ENCODE measurements at places on chromosomes 1 and 21.

DNA sequence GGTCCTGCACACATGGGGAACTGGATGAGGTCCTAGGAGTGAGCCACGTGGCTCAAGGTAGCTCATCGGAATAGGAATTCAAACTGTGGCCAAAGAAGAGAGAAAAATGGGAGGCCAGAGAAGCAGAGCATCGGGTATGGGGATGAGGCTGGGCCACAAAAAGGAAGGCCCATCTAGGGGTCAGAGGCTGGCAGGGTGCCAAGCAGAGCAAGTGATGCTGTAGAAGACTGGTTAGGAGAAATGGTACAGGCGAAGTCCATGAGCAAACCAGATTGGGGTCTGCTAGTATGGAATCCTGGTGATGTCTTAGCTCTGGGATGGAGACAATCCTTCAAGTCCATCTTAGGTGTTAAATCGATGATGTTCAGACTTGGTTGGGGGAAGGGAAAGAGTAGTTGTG, 68.0 kb downstream of the TEX35 start:
- DNase-seq: no peak

- DNase-seq: no peak
Measured at GRCh38 chr21:36709030-36709867, 10.3 kb downstream of the SIM2 start.

DNA sequence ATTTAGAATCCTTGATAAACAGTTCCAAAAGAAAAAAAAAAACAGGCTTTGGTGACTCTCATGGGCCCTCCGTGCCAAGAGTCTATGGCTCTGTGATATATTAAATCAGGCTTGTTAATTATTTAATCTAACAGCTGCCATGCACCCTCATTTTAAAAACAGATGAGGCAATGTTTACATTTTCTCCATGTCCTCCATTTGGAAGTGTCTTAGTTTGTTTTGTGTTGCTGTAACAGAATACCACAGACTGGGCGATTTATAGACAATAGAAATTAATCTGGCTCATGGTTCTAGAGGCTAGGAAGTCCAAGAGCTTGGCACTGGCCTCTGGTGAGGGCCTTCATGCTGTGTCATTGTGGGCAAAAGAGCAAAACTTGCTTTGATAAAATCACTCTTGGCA, 58.0 kb downstream of the B3GALT5 start:
- DNase-seq: no peak

DNA sequence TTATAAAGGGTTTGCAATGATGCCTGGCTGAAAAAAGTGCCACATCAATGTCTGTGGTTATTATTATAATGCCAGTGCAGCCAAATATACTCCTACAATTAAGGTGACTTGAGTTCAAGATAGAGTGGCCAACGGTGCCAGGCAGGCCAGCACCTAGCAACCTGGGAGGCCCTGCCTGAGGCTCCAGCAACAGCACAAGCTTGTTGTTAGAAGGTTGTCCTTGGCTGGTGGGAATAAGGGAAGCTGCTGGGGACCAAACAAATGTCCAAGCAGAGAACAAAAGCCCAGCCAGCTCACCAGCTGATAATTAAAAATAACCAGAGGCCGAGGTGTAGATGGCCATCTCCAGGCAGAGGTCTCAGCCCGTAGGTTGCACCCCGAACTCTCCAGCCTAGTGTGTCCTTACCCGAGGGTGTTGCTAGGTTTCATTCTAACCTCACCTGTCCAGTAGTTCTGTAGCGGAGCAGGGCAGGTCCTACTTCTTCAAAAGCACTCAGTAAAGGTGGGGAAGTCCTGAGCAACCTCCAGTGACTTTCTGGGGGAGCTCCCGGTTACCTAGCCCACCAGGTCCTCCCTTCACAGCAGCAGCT, 1.9 kb downstream of the TMPRSS2 start:
- no peak for DNase-seq

DNA sequence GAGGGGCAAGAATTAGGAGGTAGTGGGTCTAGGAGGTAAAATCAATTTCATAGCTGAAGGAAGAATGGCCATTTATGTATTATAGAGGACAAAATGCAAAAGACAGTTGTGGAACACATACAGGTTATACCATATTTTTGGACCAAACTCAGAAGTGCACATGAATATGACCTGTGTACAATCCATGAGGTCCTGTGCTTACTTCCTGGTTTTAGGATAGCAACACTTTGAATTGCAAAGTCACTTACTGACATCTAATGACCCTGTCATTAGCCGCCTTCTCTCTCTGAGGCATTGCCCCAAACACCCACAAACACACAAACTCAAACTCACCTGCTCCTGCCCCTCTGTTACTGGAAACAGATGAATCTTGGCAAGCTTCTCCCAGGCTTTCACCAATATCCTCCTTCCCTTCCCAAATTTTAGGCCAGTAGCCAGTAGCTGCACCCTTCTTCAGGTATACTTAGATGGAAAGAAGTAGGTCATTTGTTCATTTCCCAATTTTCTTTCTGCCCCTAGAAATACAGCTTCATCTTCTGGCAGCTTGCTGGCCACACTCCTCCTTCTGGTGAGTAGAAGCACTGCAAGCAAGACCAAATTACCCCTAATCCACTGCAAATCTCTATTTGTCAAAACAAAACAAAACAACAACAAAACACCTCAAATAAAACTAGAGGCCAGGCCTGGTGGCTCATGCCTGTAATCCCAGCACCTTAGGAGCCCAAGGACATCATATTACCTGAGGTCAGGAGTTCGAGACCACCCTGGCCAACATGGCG, 13.7 kb upstream of the RPL5 start:
- DNase-seq: no peak

GRCh38 chr1:51839094-51839493, 39.4 kb downstream of the NRDC start:
- DNase-seq: no peak

- DNase-seq: no peak
Measured at GRCh38 chr1:209885403-209886218, 52.4 kb upstream of the SYT14 start.

GRCh38 chr1:14282707-14283106, 315.8 kb upstream of the KAZN start:
- no peak for DNase-seq

GRCh38 chr21:37748351-37748750, 167.9 kb downstream of the KCNJ6 start:
- no peak for DNase-seq

DNA sequence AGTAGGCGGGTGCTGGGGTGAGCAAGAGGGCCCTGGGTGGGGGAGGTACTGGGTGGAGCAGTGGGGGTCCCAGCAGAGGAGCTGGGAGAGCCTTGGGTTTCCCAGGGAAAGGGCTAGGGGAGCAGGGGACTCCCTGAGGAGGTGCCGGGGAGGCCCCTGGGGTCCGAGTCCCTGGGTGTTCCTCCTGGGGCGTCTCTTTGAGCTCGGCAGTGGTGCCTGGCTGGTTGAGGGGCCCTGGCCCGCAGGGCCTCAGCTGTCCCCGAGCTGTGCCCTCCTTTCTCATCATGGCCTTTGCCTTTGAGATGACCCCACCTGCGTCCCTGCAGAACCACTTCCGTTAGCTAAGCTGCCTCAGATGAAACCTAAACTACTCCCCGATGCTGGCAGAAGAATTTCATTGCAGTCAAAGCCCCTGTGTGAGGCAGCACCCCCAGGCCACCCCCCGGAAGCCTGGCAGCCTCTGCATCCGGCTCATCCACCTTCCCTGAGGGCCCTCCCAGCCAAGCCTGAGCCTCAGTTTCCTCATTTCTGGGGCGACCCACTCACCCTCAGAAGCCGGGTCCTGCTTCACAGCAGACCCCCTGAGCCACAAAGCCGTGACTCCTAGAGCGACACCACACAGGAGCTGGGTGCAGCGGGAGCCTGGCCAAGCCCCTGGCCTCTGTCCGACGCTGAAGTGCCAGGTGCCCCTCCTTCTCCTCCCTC, 43.5 kb upstream of the TRAPPC10 start:
- DNase-seq: no peak

DNA sequence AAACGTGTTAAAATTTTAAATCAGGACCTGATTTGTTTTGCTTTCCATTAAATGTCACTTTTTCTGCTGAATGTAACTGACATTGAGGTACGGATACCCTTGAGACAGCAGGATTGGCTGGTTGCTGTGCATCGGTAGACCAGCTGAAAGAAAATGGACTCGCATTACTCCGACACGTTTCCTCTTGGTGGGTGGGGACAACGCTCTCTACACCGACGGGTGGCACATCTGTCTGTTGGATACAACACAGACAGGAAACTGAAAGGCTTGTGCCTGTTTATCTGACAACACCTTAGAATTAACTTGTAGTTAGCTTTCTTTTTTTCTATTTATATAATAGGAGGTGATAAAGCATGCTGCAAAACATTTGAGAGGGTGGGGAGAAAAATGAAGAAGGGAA, 19.4 kb downstream of the PRPF38A start:
- no peak for DNase-seq

DNA sequence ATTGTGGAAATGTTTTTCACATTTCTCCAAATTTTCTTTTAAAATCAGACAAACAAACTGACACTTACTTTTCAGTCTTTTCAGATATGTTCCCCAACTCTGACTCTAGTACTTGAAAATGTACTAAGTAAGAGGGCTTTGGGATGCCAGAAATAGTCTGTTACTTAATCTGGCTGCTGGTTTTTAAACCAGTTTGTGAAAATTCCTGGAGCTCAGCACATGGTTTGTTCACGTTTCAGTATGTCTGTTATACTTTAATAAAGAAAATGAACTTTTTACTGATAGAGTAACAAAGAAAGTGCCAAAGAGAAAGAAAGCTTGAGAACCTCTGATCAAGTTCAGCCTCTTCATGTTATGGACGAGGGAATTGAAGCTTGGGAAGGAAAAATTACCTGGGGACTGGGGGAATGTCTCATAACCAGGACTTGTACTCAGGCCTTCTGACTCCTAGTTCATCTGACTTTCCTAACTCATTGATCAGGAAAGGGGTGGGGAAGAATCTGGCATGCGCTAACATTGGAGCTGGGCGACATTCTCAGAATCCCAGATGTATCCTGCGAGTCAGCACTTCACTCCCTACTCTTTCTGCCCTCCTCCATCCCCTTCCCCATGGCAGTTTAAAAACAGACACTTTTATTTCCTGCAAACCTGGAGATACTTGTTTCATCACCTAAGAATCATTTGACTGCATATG, 30.8 kb upstream of the DNAJC6 start:
- DNase-seq: no peak

DNA sequence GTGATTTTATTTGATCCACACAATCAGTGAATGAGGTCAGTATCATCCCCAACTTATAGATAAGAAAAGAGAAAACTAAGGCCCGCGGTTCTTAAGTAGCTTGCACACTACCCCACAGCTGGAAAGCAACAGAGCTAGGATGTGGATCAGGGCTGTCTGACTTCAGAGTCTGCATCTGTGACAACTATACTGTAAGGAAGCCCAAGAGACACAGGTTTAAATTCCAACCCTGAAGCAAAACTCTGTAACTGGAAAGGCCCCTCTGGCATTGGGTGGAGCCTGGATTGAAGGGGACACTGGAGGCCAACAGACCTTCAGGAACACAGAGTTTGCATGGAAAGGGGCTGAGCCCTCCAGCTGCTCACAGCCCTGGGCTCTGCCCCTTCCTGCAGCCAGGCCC, 40.2 kb downstream of the LGR6 start:
- no peak for DNase-seq

DNA sequence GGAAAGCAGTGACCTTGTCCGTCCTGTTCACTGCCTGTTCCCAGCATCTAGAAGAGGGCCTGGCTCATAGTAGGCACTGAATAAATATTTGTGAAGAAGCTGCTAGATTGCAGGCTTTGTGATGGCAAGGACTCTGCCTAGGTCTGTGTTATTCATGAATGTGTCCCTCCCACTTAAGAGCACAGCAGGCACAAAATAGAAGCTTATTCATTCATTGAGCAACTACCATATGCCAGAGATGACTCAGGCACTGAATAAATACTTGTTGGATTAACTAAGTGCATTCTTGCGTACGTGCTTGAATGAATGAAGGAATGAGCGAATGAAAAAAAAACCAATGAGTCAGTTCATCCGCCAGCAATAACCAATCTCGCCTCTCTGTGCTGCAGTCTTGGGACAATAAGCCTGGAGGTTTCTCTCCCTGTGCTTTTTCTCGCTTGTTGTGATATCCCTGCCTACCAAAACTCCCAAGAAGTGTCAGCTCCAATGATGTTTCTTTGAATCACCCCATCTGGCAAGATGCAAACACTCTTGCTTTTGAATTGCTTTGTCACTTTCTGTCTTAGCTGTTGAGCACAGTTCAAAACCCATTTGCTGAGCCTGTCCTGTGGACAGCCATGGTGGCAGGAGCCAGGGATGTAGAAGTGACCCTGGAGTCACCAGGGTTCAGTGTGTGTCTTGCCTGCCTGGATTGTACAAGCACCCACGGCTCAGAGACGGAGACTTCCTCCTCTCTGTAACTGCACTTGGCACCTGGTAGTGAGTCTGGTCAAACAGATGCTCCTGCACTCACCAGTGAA, 143.9 kb downstream of the KAZN start:
- no peak for DNase-seq

GRCh38 chr1:245180496-245181157, 25.8 kb downstream of the KIF26B start:
- DNase-seq: no peak

GRCh38 chr1:167298325-167298724, 77.6 kb downstream of the POU2F1 start:
- no peak for DNase-seq

DNA sequence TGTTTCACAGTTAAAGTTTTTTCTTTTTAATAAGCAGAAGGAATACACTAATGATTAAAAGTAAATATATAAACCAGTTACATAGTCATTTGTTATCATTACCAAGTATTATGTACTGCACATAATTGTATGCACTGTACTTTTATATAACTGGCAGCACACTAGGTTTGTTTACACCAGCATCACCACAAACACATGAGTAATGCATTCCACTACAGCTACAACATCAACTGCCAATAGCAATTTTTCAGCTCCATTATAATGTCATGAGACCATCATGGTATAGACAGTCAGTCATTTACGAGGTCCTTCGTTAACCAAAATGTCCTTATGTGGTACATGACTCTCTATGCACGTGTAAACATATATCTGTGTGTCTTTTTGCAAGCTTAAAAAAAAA, 35.2 kb downstream of the SCYL3 start:
- DNase-seq: no peak

- DNase-seq: no peak
Measured at GRCh38 chr1:195275710-195276109, 1332.5 kb downstream of the KCNT2 start.

GRCh38 chr1:109113590-109114341, at the start of gene ELAPOR1:
Gene ELAPOR1, plus strand, starts transcription at chr1:109114115. Its CDS starts 69 bp downstream, at chr1:109114184.
- no peak for DNase-seq

GRCh38 chr1:90707363-90707710, 9.8 kb downstream of the BARHL2 start:
- DNase-seq: no peak

- no peak for DNase-seq
Measured at GRCh38 chr1:5645135-5645399, 347.2 kb downstream of the NPHP4 start.

- no peak for DNase-seq
Measured at GRCh38 chr21:25501462-25501861, 105.8 kb downstream of the MRPL39 start.

GRCh38 chr1:2789164-2789985, 12.1 kb downstream of the TTC34 start:
- no peak for DNase-seq

DNA sequence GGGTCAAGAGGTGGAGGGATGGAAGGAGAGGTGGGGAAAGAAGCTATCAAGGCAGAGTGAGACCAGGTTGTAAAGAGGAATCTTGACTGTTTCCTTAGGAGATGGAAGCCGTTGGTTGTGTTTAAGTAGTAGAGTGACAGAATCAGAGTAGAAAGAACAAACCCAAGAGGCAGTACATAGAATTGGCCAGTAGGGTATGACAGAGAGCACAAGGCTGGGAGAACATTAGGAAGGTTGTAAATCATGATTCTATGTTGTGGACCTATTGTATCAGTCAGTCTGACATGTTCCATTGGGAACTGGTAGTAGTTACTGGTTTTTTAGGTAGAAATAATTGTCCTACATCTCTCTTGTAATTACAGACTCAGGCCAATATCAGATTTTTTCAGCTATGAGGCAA, 486.9 kb upstream of the USP24 start:
- no peak for DNase-seq

All from thoracic aorta (tissue), 2 donors.